ENCODE measurements at places on chromosomes 12 and 14.

DNA sequence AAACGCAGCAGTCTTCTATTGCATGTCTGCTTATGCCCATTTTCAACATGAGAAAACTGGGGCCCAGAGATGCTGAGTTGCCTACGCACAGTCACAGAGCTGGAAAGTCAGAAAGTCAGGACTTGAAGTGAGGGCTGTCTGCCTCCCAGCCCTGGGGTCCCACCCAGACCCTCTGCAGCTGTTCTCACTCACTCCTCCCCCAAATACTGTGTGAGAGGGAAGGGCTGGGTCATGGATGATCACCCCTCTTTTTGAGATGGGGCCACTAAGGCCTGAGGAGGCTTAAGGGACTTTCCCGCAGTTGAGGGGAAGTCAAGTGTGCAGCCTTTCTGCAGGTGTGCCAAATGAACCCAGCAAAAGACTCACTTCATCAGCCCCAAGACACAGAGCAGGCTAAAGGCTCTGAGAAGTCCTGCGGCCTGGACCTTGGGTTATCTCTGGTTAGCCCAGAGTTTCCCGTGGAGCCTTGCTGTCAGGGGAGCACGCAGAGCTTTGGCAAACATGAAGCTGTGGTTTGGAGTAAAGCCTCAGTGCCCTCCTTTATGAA lies 18.7 kb downstream of the DTX1 start:
- no peak for DNase-seq

DNA sequence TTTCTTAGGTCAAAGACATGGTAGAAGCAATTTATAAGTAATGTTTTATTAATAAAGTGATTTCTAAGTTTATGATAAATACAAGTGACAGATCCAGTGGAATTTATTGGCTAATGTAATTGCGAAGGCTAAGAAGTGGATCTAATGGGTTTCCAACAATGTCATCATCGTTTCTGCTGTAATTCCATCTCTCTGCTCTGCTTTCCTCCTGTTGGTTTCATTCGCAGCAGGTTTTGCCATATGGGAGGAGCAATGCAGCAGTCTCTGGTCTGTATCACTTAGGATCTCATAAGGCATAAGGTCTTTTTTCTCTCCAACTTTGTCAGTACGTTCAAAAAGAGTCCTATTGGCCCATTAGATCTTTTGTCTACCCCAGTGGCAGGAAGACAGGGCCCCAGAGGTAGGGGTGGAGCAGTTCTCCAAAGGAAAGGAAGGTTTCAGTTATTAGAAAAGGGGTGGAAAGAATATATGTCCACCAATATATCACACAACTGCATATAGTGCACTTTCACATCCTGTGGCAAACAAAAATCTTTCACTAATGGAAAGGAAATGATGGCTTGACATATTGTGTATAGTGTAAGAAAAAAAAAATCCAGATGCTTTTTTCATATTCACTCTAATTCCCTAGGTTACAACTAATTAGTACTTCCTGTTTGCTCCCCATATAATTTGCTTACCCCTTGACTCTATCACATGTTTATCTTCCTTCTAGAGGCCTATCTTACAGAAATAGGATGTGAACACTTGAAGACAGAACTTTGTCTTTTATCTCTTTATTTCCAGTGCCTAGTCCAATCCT lies 451.3 kb downstream of the ZFP36L1 start:
- no peak for DNase-seq

DNA sequence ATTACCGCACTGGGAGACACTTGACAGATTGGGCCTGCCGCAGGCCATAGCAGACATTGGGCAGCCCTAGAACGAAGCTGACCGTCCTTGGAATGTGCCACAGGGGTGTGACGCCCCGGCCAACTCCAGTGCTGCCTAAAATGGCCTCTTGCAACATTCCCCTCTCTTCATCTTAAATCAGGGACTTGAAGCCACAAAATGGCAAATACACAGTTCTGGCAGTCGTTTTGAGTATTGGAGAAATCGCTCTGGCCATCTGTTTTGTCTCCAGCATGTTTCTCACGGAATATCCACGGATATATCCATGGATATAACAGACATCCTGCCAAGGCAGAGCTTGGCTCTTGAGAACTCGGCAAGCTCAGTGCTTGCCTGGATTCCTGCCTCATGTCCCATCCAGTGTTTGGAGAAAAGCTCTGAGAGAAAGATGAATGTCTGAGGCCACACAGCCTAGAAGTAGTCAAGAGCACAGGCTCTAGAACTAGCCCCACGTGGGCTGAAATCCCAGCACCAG lies 158.4 kb downstream of the CHST11 start:
- DNase-seq = no peak

DNA sequence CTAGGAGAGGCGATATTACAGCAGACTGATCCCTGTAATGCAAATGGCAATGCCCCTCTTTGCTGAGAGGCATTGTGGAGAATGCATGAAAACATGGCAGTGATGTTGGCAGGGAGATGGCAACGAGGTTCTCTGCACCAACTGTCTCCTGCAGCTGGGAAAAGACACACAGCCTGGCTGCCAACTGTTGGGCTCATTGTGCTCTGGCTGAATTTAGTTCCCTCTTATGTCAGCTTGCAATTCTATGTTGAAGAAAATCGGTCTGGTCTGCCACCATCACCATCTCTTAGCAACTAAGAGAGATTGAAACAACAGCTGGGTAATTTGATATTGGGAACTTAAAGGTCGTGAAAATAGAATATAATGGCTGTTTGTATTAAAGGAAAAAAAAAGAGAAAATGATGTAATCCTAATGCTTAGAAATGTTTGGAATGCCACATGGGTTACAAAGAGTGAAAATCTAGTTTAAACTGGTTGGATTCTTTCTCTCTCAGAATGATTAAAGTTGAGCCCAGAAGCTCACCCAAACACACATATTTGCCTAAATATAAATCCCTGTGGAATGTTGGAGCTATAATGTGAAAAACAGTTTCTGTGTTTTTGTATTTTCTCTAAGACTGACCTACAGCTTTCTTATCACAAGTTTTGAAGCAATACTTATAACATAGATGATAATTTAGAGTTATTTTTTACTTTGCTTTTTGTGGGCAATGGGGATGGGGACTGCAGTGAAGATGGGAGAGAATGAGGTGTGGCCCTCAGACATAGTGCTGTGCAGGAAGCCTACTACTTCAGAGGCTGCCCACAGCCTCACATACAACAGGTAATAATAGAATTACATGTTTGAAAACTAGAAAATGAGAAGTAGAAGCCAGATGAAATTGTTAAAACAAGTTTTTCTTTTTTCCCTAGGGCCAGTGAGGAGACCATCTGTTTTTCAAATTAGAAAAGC lies 143.7 kb downstream of the AKAP6 start:
- no peak for DNase-seq

DNA sequence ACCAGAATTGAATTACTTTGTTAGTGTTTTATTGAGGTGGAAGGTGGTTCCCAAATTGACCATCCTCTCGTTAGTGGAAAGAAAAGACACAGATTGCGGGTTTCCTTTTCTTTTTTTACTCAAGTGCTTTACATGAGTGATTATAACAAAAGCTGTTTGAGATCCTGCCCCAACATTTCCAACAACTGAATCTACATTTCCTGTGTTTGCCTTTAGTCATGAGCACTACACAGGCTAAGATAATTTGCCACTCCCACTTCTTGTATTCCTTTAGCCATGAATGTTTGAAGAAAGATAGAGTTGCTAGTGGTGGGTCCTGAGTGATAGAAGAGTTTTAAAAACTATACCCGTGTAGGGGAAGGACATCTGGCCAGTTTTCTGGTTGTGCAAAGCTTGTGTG lies 16.0 kb downstream of the RERGL start:
- no peak for DNase-seq

DNA sequence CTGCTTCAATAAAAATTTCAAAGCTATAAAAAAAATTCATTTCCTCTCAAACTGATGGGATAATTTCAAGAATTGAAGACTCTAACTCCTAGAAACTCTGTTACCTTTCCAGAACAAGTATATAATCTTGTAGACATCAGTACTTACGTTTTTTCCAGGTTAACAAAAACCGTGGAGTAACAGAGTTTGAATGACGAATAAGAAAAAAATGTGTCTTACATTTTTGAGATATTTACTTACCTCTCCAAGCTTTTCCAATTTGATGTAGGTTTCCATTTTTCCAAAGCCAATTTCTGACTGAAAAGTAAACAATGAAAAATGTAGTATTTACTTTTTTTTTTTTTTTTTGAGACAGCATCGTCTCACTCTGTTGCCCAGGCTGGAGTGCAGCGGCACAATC lies 100.2 kb downstream of the CDK17 start:
- DNase-seq = no peak

DNA sequence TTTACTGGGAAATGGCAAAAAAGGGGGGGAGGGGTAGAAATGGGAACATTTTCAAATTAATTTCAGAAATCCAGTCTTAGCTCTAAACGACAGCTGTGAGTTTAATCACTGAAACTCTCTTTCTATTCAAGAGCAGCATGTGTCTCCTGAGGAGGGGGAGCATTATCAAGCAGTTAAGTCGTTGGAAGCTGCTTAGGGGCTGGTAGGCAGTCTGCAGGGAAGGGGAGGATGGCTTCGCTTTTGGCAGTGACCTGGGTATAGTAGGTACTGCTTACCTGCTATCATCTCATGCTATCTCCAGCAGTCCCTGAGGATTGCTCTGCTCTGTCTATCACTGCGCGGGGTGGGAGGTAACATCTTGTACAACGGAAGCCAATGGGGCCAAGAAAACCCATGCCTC lies 567.4 kb downstream of the NRXN3 start:
- DNase-seq = no peak
